ENCODE measurements at places on chromosomes 16 and 17.

DNA sequence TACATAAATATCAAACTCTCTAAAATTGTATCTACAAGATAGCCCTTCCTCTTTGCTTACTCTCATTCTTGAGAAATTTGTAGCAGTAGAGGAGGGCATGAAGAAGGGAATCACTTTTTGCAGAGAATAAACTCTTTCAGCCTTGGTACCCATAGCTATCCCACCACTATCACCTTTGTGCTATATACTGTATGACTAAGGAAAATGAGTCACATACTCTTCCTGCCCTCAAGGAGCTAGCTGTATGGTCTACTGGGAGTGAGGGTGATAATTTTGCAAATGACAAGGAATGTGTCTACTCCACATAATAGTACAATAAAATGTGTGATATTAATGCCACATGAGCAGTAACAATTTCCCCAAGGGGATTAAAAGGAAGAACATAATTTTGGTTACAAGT is 184.6 kb upstream of the WSB1 start:
- no peak for DNase-seq

- no peak for DNase-seq
These were observed 40.3 kb downstream of the HOXB1 start for GRCh38 chr17:48490451-48490892.

- DNase-seq: no peak
These were observed 4.3 kb downstream of the ABI3 start for GRCh38 chr17:49214676-49215360.

DNA sequence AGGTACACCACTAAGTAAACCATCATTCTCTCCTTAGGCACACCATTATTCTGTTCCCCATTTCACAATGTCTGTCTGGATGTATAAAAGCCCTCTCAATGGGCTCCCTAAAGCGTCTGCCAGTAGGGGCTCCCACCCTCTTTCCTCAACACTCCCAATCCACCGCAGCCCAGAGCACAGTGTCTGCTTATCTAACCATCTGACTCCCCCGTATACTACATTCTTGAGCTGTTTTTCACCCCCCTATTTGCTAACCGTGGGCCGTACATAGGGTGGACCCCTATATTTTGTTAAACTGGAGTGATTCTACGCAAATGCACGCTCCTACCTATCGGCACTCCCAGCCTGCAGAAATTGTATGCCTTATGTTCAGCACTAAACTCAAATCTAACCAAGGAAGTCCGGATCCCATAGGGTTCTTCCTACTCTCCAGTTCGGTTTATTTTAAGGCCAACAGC is 685 bp upstream of the PSMD3 start:
- peak; percentile 8 for DNase-seq

GRCh38 chr16:14365200-14365851 is 264.7 kb downstream of the PARN start:
- DNase-seq: no peak

DNA sequence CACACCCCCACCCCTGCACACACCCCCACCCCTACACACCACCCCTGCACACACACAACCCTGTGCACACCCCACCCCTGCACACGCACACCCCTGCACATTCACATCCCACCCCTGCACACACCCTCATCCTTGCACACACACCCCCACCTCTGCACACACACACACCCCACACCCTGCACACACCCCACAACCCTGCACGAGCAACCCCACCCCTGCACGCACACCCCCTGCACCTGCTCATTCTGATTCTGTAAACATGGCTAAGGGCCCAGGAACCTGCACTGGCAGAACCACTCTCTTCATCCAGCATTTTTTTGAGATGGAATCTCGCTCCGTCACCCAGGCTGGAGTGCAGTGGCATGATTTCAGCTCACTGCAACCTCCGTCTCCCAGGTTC is 18.1 kb downstream of the CHMP1A start:
- no peak for DNase-seq

- no peak for DNase-seq
These were observed 15.0 kb downstream of the B9D1 start for GRCh38 chr17:19347323-19348080.

DNA sequence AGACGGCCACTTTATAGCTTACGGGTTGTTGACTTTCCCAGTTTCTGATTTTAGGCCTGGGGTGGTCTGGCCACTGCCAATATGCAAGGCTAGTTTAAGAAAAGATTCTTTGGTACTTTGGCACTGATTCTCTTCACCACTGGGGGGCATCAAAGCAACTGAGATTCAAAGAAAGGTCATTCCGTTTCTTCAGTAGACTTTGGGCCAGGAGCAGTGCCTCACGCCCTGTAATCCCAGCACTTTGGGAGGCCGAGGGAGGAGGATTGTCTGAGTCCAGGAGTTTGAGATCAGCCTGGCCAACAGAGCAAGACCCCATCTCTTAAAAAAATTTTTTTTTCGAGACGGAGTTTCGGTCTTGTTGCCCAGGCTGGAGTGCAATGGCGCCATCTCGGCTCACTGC is 53.0 kb downstream of the RPA1 start:
- DNase-seq: peak; percentile 24

GRCh38 chr17:7857713-7858521 is at the start of gene CYB5D1:
Gene CYB5D1 (plus strand): TSS chr17:7858003. CDS start chr17:7858135, 132 bp downstream.
- peak; percentile 90 for DNase-seq

DNA sequence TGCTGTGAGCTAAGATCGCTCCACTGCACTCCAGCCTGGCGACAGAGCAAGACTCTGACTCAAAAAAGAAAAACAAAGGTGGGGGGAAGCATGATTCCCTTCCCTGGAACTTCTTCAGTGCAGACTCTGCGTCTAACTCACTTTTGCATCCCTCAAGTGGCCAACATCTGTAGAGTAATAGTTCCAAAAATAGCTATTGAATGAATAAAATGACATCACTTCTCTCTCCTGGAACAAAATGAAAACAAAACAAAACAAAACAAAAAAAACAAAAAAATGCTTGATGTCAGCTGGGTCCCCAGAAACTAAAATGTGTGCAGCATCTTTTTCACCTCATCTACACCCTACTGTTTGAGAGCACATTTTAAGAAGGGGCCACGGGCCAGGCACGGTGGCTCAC is 197.7 kb upstream of the NOG start:
- DNase-seq: no peak

- DNase-seq: no peak
These were observed 44.7 kb upstream of the LGALS9 start for GRCh38 chr17:27586203-27586721.

- no peak for DNase-seq
These were observed 19.2 kb downstream of the ADCY7 start for GRCh38 chr16:50285406-50286003.

GRCh38 chr17:8158267-8159031 is 4.3 kb downstream of the VAMP2 start:
- DNase-seq: peak; percentile 89

- DNase-seq: no peak
These were observed 809 bp downstream of the C16orf90 start for GRCh38 chr16:3494386-3494973.

DNA sequence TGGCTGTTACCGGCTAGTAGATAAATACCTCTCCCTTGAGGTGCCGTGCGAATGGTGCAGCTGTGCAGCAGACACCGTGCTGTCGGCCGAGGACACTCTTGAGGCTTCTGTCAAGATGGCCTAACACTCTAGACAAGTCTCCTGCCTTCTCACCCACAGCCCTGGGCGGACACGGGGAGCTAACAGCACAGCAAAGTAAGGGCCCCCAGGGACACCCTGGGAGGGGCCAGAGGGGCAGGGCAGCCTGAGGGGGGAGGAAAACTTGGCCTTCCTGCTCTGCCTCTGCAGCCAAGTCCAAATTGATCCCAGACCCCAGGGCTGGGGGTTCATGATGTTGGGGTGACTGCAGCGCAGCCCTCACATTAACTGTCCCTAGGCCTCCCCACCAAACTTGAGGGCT is 210.2 kb downstream of the RPTOR start:
- no peak for DNase-seq

GRCh38 chr17:78896091-78896833 is 6.7 kb downstream of the CEP295NL start:
- no peak for DNase-seq

DNA sequence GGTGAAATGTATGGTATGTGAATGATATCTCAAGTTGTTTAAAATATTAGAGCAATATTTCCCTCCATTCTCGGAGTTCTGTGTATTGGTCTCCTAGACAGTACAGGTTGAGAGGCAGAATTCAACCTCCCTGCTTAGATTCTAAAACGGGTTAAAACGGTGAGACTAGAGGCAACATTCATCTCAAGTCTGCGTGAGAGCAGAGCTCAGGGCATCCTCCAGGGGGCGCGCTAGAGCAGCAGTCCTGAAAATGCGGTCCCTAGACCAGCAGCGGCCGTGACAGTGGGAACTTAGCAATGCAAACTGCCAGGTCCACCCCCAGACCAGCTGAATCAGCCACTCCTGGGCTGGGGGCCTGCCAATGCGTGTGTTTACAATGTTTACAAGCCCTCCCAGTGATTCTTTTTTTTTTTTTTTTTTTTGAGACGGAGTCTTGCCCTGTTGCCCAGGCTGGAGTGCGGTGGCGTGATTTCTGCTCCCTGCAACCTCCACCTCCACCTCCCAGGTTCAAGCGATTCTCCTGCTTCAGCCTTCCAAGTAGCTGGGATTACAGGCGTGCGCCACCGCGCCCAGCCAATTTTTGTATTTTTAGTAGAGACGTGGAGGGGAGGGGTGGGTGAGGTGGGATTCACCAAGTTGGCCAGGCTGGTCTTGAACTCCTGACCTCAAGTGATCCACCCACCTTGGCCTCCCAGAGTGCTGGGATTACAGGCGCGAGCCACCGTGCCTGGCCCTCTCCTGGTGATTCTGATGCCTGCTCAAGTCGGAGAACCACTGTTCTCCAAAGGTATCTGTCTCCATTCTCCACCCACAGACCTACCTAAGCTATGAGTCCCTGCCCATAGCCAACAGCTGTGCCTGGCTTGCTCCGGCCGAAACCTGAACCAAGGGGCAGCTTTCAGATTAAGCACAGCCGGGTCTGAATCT is 24.2 kb downstream of the KLHL36 start:
- DNase-seq: peak; percentile 83

- DNase-seq: no peak
These were observed 336.2 kb upstream of the PMFBP1 start for GRCh38 chr16:72508191-72508590.

GRCh38 chr16:88686062-88686438 is 257 bp downstream of the SNAI3 start:
- peak; percentile 50 for DNase-seq

GRCh38 chr17:10021272-10021984 is 116.4 kb upstream of the RCVRN start:
- DNase-seq: no peak

- DNase-seq: no peak
These were observed 48.7 kb downstream of the GPRC5B start for GRCh38 chr16:19835968-19836421.

DNA sequence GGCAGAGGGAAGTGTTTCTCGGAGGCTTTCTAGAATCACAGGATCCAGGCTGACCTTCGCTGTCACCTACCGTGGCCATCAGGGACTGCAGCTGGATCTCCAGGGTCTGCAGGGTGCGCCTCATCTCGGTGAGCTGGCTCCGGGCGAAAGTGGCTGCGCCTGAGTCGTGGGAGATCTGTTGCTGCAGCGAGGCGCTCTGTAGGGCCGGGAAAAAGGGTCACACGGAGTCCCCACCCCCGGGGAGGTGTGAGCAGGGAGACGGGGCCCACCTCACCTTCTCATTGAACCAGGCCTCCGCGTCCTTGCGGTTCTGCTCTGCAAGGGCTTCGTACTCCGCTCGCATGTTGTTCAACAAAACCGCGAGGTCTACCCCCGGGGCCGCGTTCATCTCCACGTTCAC is 2.9 kb downstream of the KRT28 start:
- DNase-seq: no peak

- peak; percentile 51 for DNase-seq
These were observed 892 bp downstream of the ABCC1 start for GRCh38 chr16:15950161-15950854.

DNA sequence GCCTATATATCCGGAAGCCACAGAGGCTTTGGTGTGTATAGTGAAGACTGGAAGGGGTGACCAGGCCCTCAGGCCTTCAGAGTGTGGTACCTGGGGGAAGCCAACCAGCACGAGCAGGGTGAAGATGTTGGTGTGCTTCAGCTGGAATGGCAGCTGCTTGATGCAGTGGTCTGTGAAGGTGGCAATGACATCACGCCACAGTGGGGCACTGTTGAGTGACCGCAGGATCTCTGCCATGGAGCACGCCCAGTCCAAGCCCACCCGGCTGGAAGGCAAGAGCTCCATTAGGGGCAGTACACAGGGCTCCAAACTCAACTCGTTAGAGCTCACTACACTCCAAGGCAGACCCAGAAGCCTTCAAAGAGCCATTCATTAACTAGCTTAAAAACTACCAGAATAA is 68.5 kb upstream of the ATP2A3 start:
- DNase-seq: no peak

DNA sequence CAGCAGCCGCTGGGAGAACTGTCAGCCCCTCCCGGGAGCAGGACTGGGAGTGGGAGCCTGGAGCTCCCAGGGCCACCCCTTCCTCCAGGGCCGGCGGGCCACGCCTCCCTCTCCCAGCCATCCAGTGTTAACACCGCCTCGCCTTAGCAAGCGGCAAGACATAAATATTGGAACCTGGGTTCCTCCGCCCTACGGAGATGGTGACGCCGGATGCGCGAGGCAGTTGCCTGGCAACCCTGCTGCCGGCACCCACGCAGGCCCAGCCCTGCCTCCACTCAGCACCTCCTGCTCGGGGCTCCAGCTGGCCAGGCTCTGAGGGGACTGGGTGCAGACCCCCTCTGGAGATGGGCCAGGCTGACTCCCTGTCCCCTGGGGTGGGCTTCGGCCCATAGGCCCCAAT is 27.4 kb upstream of the CACNA1H start:
- peak; percentile 30 for DNase-seq

- DNase-seq: no peak
These were observed 117.9 kb downstream of the CPPED1 start for GRCh38 chr16:12685806-12686205.

GRCh38 chr16:57826706-57827625 is 24.7 kb upstream of the KIFC3 start:
- DNase-seq: no peak

DNA sequence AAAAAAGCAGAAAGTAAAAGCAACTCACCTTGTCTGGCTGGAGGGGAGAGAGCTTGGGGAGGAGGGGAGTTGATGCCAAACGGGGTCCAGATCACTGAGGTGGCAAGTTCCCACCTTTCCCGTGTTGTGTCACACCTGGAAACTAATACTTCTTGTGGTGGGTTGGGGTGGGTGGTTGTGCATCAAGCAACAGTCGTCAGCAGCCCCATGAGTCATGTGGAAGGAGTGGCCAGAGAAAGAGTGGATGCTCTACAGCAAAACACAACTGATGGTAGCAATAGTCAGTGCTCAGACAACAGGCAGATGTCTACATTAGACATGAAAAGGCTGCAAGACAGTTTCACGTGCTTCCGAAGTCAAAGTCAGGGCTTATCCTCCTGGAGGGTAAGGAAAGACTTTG is 35.4 kb downstream of the ARSG start:
- DNase-seq: peak; percentile 40

DNA sequence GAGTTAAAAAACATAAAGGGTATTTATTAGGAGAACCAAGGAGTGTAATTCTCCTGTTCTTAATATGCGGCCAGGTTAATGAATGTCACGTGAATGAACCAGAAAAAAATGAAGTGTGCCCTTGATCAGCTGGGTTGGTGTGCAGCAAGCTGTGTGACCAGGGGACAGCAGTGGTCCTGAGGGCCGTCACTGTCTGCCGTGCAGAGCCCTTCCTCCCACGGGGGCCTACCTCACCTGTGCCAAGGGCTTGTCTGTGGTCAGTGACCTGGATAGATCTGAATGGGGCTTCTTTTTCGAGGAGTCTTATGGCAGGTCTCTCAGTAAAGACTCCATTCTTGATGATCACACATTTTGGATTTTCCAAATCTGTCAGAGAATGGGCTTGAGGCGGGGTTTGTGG is 17.7 kb upstream of the STH start:
- DNase-seq: no peak

- no peak for DNase-seq
These were observed 839.6 kb upstream of the GOT2 start for GRCh38 chr16:59573528-59574271.

Measured in activated naive CD4-positive, alpha-beta T cell treated with Interleukin-2 at 50 U/mL for 16 hours (primary cell).